ENCODE measurements at places on chromosomes 6 and 20.

- DNase-seq: no peak
These were observed 491.4 kb downstream of the LMBRD1 start for GRCh38 chr6:69305456-69305855.

DNA sequence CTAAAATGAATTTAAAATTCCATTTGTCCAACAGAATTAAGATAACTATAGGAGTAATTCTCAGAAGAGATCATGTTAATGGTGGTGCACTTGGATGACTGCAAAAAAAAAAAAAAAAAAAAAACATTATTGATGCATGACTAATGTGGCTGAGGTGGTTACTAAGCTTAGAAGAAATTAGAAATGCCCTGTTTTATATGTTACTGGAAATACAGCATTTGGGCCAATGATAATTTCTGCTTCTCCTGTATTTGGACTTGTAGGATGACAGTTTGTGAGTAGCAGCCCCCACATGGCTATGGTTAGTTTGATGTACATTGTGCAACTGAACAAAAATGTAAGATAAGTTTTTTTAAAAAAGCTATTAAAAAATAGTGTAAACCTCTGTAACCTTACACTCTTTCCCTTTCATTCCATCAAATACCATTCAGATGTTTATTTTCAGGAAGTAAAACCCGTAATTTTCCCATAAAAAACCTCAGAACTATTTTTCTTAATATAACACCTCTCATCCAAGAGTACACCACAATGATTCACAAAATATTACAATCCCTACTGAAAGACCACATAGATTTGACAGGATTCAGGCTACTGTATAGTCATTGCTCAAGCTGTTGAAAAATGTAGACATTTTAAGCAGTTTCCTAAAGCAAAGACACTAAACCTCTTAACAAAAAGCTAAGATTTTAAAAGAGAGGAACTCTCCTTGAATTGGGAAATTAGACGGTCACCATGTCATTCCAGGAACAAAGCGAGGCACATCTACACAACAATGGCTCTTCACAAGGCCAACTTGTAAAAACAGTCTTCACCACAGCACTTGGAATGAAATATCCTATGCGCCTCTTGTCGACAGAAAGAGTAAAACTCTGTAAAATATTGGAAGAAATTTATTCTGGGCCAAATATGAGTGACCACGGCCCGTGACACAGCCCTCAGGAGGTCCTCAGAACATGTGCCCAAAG is 83.0 kb downstream of the WDR27 start:
- DNase-seq: no peak

DNA sequence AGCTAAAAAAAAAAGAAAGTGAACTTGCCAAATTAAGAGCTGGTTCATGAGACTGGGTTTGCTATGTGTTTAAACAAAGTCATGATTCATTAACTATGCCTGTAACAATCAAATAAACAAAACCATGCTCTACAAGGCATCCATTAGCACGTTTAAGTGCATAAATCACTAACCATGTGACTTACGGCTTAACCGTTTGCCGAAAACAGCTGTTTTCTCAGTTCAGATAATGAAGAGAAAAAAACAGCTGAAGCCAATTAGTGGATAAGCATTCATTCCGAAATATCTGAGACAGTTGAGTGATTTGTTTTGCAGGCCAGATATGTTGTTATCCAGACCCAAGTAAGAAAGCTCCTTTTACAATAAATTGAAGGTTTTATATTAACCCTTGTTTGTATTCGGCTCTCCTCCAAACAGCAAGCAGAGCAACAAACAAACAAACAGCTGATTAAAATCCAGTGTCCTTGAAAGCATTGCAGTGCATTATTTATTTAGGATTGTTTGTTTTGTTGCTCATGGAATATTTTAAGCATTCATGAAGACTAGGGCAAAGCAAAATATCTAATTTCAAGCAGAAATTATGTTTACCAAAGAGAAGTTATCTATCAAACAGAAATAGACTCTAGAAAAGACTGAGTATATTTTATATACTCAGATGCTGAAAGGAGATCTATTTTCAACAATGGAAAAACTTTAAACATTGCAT is 343.5 kb downstream of the RFPL4B start:
- DNase-seq: no peak

GRCh38 chr6:36432151-36432671 is 10.4 kb downstream of the PXT1 start:
- DNase-seq: no peak

GRCh38 chr20:49431329-49431728 is 51.1 kb downstream of the KCNB1 start:
- DNase-seq: no peak

DNA sequence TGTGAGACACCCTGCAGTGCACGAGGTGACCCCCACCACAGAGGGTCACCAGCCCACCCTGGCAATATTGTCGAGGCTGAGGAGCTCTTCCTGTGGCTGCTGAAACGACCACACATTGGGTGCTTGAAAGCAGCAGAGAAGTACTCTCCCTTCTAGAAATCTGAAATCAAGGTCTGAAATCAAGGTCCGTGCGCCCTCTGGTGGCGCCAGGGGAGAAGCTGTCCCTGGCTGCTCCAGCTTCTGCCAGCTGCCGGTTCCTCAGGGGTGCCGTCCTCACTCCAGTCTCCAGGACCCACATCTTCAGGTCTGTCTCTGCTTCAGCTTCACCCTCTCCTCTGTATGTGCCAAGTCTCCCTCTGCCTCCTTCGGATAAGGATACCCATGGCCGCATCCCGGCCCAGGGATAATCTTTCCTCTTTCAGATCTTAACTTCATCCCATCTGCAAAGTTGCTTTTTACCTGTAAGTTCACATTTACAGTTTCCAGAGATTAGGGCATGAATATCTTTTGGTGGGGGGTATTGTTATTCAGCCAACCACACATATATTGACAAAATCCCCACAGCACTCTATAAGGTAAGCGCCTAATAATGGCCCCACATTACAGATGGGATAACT is 108.3 kb upstream of the PHACTR3 start:
- DNase-seq: peak; percentile 63

GRCh38 chr6:156944412-156944811 is 167.2 kb downstream of the ARID1B start:
- no peak for DNase-seq

DNA sequence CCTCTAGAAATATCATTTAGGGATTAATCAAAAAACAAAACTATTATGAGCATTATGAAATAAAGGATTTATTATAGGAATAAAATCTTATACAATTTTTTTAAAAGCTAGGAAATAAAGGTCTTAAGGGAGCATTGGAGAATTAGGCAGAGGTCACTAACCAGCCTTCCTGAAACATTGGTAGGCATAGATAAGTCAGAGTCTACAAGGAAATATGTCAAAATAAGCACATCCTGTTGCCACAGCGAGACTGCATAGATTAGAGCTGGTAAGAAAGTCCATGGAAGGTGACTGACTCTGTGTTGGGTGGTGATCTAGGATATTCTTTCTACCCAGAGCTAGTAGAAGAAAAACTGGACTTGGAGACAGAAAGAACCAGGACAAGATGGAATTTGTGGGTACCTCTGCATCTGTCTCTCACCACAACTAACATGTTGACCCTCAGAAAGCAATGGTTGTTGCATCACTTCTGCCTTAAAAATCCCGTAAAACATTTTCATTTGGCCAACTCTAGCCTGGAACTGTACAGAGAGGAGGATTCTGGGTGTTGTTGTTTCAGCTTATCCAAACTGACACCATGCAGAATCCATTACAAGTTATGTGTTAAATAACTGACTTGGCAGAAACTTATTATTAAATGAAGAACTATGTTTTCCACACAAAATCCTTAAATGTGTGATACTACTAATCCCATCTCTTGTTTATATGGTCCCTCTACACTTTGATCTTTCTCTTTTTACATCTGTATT is 77.1 kb downstream of the FBXO5 start:
- no peak for DNase-seq

DNA sequence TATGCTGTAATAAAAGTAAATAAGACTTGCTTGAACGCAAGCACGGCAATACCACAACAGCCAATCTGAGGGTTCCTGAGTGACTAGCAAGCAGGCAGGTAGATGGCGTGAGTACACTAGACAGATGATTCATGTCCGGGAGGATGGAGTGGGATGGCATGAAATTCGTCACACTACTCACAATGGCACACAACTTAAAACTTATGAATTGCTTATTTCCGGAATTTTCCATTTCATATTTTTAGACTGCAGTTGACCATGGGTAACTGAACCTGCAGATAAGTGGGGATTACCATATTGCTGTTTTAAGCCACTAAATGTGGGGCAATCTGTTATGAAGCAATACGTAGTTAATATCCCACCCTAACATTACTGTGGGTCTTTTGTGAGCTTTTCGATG is 93.6 kb upstream of the NFATC2 start:
- no peak for DNase-seq

DNA sequence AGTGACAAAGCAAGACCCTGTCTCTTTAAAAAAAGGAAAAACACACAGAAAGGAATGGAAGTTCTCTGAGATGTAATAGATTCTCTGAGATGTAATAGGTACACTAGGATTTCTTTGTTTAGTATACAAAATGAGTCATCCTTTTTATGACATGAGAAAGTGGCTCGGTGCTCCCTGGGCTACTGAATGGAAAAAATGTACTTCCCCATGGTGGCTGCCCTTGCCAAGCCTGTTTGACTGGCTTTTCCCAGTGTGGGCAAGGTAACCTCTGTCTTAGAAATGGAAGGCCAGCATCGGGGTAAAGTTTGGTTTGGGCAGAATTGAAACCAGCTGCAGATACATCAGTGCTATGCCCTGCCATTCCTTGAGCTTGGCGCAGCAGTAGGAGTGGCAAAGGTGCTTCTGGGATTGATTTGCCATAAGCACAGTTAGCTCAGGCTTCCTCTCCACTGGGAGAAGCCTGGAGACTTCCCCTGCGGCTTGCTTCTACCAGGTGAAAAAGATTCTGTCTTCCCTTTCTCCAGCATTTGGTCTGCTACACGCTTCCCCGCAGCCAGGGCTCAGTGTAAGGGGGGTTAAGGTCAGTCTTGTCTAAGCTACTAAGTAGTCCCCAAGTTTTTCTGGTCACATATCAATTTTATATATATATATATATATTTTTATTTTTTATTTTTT is 24.5 kb downstream of the ARFGEF2 start:
- DNase-seq: no peak

DNA sequence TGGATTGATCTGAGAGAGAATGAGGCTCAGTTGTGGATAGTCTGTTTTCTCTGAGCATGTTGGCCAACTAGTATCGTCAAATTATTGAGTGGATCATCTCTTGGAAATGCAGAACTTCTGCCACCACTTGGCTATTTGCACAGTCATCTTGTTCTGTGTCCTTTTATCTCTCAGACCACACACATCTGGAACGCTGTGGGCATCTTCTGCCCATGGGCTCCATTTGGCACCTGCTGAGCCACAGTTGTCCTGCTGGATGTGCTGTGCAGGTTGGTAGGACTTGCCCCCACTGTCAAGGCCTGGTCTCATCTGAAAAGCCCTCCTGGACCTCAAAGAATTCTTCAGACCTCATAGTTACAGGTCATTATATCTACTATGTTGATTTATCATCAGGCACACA is 16.7 kb upstream of the C20orf144 start:
- no peak for DNase-seq

GRCh38 chr20:41178904-41179432 is 41.6 kb downstream of the PLCG1 start:
- no peak for DNase-seq

DNA sequence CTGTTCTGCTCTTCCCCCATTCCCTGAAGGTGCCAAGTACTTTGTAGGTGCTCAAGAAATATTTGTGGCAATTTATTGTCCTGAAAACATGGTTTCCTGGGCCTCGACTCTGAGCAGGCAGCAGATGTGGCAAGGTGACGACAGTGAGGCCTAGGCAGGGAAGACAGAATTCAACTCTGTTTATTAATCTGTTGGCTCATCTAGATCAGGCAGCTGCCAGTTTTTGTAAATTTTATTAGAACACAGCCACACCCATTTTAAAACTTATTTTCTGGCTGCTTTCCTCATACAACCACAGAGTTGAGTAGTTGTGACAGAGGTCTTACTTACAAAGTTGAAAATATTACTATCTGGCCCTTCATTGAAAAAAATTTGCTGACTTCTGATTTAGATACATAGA is 24.5 kb downstream of the MAPK14 start:
- no peak for DNase-seq

GRCh38 chr6:28693751-28694443 is 168.2 kb downstream of the GPX5 start:
- no peak for DNase-seq

- DNase-seq: no peak
These were observed 39.5 kb upstream of the SDHAF4 start for GRCh38 chr6:70527071-70527737.

GRCh38 chr6:80028589-80028988 is 24.1 kb downstream of the TTK start:
- DNase-seq: no peak

DNA sequence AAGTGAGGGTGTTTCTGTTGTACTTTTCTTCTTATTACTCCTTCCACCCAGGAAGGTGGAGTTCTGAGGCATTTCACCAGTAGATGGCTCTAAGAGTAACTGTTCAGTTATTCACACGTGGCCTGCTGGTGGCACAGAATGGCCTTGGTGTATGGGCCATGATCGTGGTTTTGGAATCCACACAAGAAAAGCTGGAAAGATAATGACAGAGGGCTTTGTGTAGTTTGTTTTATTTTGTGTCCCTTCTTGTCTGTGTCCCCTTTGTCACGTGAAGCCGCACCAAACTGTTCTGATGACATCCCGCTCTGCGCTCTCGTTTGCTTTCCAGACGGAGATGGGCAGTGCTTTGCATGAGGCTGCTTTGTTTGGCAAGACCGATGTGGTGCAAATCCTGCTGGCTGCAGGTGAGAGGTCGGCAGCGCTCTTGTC is 93.4 kb downstream of the ANKS1A start:
- no peak for DNase-seq

DNA sequence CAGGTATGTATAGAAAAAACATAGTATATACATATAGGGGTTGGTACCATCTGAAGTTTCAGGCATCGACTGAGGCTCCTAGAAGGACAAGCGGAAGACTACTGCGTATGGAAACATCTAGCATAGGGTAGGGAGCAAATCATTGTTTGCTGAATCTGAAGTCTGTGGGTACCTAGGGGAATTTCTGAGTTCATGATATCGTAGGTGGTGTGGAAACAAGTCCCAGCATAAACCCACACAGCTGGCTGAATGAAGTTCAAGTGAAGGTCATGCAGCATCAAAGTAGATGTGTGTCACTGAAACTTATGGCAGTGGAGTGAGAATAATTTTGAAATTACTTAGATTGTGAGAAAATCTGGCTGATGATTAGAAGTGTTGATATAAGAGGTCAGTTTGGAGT is 39.4 kb downstream of the MAP7 start:
- peak; percentile 18 for DNase-seq

- DNase-seq: peak; percentile 39
These were observed 50.2 kb upstream of the HINT3 start for GRCh38 chr6:125906158-125906998.

- no peak for DNase-seq
These were observed 62.4 kb downstream of the TTI1 start for GRCh38 chr20:37970856-37971245.
